CD4-positive, alpha-beta T cell treated with Interleukin-10 for 1 hour (primary cell): ENCODE measurements at places on chromosomes 6 and 20.

DNA sequence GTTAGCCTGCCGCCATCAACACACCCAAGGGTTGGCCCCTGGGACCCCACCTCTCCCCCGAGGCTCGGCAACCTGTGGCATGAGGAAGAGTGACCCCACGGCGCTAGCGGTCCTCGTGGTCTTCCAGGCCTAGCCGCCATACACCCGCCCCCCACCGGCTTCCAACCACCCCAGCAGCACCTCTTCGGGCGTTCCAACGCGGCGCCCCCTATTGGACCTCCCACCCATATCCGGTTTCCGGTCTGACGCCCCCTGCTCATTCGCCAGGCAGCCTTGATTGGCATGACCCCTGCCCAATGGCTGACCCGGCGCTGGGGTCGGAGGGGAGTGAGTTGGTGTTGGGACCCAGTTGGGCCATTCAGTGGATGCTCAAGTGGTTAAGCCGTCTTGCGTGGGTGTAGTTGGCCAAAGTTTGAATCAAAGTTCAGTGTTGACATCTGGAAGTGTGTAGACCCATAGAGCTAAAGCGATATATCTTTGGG is at the start of gene GNAS-AS1:
GNAS-AS1 (minus strand) TSS at position 210 of the 482 bp plus-strand sequence.
- peak; percentile 87 for DNase-seq

DNA sequence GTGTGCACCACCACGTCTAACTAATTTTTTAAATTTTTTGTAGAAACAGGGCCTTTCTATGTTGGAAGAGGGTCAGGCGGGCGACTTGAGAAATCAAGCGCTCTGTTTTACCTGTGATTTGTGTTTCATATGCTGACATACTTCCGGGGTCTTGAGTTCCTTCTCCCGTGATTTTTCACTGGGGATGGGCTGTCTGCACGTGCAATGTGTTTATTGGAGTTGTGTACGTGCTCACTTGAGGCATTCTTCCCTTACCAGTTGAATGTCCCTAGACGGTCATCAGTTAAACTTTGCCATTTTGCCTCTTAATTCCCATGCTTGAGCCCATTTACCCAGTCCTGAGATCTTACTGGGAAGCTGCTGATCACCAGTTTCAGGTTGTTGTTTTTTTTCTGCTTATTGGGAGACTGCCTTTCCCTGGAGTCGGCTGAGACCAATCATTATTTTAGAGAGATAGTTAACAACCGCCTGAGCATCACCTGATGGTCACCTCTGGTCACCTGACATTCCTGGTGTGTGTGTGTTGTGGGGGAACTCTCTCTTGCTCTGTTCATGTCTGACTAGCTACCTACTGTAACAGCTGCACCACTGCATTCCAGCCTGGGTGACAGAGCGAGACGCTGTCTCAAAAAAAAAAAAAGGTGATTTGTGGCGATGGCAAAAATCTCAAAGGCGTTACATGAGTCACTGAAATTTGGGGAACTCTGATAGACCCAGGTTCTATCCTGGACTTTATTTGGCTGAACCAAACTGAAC is 34.8 kb upstream of the NCOA3 start:
- DNase-seq: no peak

DNA sequence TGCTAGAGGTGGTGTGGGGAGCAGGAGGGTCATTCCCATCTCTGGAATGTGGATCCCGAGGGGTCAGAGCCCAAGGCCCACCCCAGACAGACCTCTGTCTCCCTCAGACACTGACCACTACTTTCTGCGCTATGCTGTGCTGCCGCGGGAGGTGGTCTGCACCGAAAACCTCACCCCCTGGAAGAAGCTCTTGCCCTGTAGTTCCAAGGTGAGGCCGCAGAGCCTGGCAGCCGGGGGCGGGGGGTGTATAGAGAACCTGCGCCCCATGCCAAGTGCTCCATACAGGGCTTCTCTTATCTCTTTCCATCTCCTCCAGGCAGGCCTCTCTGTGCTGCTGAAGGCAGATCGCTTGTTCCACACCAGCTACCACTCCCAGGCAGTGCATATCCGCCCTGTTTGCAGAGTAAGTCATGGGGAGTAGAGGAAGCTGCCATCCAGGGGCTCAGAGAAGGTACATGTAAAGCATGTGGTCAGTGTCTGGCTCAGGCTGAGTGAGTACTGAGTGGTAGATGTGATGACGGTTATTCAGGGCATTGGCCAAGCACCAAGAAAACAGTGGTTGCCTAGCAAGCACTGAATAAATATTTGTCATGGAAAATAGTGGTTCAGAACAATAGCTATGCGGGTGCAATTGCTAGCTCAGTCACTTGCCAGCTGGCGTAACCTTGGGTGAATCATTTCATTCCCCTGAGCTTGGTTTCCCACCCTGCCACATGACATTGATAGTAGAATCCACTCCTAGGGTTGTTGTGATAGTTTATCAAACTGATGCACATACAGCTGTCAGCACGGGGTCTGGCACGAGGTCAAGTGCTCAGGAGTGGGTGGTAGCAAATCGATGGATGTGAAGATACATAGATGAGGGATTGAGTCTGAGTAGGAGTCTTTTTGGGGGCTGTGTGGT is 3.5 kb downstream of the PIGT start:
- no peak for DNase-seq

DNA sequence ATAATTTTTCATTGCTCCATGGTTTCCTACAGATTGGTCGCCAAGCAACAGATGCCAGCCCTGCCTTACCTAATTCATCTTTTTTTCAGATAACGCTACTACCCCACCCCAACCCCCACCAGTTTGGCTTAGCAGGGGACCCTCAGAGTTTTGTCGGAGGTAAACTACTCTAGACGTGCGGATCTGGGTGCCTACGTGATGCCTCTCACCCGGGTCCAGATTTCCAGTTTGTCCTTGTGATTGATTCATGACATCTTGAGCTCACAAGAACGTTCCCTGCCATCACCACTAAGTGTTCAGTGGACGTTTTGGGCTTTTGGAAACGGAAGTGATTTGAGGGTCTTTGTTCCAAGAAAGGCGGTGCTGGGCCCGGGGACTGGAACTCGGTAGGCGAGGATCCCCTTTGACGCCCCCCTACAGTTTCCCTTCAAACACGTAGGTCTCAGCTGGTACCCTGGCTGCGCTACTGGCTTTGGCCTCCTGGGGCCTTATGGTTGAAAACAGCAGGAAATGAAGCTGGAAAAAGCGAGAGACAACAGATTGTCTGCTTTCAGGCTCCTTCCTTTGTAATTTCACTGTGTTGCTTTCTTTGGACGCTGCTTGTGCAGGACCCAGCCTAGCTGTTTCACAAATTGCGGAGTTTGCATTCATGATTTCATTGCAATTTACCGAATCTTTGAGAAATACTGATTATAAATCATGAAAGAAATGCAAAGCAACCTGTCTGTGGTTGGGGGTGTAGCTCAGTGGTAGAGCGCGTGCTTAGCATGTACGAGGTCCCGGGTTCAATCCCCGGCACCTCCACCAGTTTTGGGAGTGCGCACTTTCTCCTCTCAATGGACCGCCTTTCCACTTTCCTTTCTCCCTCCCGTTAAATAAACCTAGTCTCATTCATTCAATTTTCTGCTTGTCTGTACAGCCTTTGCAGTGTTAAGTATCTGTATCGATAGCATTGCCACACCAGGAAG is 81.0 kb downstream of the GPX5 start:
- peak; percentile 18 for DNase-seq

DNA sequence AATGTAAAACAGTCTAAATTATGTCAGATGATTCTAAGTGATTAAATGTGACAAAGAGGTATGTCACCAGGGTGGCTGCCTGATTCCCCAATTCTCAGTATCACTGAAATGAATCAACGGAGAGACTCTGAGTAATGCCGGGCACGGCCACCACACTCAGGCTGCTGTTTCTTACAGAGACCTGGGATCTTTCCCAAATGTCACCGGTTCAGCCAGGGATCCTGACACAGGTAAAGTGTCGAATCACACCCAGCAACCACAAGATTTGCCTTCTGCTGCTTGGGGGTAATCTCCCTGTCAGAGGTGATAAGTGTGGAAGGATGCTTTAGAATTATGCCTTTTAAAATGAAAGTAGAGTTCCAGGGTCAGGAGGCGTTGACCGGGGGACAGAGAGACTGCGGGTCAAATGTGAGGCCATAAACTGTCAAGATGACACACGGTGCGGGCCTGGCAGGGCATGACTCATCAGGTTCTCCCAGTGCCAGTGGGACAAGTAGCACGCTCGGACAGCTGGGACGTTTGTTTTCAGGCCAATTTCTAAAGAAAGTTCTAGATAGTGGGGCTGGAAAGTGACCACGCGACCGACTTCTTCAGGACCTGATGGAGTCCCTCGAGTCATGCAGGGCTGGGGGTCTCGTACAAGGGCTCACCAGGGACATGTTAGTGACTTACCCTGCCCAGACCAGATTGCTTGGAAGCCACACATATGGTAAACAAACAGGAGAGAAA is 48.9 kb downstream of the PRDM1 start:
- no peak for DNase-seq

DNA sequence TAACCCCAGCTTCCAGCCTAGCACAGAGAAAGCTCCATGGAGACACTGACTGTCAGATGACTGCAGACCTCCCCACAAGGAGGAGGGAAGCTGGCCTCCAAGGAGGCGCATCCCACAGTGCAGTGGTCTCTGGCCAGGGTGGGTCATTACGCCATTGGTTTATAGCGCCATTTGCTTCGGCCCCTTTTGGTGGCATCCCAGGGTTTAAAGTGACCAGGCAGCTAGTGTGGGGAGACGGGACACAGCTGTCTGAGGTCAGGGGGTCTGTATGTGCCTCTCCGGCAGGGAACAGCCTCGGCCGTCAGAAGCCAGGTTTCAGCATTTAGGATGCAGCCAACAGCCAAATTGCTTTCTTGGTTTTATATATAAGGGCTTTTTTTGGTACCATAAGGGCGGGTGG is 15.8 kb upstream of the PMEPA1 start:
- DNase-seq: no peak

- no peak for DNase-seq
Measured at GRCh38 chr6:133499662-133500061, 258.5 kb downstream of the EYA4 start.

- DNase-seq: no peak
Measured at GRCh38 chr20:47753576-47754387, 31.5 kb downstream of the SULF2 start.

- DNase-seq: no peak
Measured at GRCh38 chr6:148827416-148828045, 80.7 kb downstream of the UST start.

DNA sequence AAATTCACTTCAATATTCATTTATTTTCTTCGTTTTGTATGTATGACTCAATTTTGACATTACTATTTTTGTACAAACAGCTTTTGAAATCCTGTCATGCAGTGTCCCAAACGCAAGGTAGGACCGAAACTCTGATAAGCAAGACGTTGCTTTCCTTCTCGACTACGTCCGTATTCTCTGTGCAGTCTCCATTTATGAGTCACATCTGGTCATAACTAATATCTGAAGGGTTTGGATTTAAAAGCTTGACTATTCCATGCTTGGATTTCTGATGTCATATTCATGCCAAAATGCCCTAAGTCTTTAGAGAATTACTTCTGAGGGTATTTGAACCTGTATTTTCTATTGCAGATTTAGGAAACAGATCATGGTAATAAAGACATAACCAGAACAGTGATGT is 37.8 kb upstream of the LAMP5 start:
- DNase-seq: no peak

DNA sequence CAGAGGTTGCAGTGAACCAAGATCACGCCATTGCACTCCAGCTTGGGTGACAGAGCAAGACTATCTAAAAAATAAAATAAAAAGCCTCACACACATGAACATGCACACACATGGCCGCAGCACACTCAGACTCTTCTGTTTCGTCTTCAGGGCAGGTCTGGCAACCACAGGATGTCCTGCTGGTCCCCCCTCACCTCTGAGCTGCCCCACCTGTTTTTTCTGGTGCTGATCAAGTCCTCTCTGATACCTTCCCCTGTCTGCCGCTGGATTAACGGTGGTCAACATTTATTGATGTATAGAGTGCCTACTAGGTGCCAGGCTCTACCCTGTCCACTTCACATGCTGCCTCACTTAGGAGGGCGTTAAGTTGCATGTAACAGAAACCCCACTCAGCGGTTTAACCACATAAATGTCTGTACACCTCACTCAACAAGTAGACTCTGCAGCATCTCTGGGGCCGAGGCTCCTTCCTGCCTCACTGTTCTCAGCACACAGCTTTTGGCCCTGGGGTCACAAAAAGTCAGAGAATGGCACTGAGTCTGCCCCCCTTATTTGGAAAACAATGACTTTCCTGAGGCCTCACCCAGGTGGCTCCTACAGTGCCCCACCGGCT is 4.5 kb upstream of the AP5S1 start:
- peak; percentile 57 for DNase-seq

DNA sequence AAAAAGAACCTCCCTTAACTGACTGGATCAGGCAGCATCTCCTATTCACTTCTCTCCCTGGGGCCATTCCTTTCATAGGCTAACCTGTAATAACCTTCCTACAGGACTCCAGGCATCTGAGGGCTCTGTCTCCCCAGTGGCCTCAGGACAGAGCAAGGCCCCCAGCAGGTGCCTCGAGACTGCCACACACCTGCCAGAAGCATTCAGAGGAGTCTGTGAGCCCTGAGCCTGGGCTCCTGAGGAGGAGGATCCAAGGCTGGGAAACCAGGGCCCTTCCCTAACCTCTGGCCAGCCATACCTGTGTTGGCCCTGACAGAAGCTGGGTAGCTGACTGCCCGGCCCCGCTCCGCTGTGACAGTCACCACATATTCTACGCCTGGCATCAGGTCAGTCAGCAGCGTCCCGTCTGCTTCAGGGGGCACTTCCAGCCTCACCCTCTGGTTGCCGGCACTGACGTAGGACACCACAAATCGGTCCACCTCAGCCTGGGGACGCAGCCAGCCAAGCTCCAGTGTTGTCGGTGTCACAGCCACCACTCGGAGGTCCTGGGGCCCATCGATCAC is 20.6 kb downstream of the TNXB start:
- no peak for DNase-seq

GRCh38 chr6:53059648-53060589 is 5.3 kb upstream of the FBXO9 start:
- no peak for DNase-seq

DNA sequence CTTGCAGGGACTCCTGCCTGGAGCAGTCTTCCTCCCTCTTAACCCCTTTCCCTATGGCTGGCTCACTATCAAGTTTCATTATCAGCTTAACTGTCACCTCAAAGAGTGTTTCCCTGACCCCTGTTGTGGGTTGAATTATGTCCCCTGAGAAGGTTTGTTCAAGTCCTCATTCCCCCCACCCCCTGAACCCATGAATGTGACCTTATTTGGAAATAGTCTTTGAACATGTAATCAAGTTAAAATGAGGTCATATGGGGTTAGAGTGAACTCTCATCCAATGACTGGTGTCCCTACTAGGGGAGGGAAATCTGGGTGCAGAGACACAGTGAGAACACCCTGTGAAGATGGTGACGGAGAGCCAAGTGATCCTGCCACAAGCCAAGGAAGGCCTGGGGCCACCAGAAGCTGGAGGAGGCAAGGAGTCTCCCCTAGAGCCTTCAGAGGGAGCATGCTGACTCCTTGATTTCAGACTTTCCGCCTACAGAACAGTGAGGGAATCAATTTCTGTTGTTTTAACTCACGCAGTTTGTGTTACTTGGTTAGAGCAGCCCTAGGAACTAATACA is 165.2 kb upstream of the TOP1 start:
- DNase-seq: no peak
